ENCODE measurements at places on chromosomes 2 and 18.

DNA sequence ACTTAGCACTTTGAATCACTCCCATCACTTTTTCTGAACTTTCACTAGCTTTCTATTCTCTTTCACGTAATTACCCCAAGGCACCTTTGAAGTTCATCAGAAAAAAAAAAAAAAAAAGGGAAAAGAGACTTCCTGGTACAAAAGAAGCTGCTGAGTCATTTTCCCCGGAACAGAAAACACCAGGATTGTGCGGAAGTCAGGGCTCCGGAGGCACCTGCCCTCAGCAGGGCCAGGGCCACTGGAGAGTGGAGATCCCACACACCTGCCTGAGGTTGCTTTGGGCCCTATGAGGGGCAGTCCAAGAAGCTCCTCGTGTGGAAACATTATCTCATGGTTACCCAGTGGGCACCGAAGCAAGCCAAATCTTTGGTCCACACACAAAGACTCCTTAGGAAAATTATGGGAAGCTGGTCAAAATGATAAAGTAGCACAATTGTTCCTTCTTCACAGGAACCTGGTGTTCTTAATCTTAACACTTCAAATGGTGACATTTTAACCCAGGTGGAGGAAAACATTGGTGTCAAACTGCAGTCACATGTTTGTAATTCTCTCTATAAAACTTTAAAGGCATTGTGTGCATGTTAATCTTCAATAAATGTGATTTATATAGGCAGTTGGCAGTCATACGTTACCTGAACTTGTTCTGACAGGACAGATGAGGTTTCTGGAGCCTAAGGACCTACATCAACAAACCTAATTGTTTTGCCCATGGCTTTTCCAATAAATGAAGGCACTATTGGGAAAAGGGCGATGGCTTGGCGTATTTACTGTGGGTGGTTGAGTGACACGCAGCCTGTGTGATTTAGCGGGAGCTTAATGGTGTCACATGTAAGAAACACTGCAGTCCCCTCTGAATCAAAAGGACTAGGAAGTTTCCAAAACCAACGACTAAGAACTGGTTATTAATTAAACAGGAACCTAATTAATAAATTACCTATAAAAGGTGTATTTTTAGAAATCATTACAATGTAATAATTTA lies 23.4 kb upstream of the FAM110C start:
- DNase-seq, result no peak

- DNase-seq, result no peak
Measured at GRCh38 chr2:173427887-173428668, 73.4 kb downstream of the CDCA7 start.

DNA sequence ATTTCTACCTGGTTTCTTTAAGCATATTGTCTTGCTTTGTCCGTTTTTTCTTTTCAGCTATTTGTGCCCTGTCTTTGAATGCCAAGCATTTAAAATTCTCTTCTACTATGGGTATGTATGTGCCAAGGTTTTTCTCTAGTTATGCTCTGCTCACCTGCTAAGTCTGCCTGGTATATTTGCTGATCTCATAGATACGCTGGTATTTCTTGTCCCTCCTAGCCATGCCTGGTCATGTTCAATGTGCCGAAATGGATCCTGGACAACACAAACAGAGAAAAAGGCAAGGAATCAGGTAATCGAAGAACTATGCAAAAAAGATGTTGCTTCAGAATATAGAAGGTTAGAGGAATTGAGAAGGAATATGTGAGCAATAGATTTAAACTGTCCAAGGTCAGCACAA lies 14.9 kb upstream of the KDM3A start:
- DNase-seq, result no peak

GRCh38 chr2:3944841-3945240 lies 241.5 kb downstream of the DCDC2C start:
- DNase-seq, result no peak

- no peak for DNase-seq
Measured at GRCh38 chr2:104944495-104944894, 90.6 kb downstream of the POU3F3 start.

- DNase-seq, result peak; percentile 49
Measured at GRCh38 chr2:218393750-218394290, 5.8 kb upstream of the CTDSP1 start.

GRCh38 chr18:59646228-59646962 lies 50.8 kb downstream of the CCBE1 start:
- no peak for DNase-seq
